ENCODE measurements at places on chromosomes 2 and 18. TPM values are rescaled to one million over a fixed set of nuclear protein-coding genes. Genes with fewer than 3 reads are reported as not detected.
A peak's percentile ranks its signal among the peaks of the same experiment; 100 is the strongest.

Gene WNT10A
- 9.2 TPM for total RNA-seq

GRCh38 chr2:177772529-177772928 is 300.0 kb downstream of the PDE11A start:
- H3K36me3 ChIP-seq: no peaks in the 10 kb centered on the region
- 0 out of 2 replicates have a peak, but pooled peaks cover 4% of the 10 kb centered on the region for H3K27me3 ChIP-seq
- DNase-seq: peak; percentile 18
- no peak overlapping the region for H3K4me3 ChIP-seq

DNA sequence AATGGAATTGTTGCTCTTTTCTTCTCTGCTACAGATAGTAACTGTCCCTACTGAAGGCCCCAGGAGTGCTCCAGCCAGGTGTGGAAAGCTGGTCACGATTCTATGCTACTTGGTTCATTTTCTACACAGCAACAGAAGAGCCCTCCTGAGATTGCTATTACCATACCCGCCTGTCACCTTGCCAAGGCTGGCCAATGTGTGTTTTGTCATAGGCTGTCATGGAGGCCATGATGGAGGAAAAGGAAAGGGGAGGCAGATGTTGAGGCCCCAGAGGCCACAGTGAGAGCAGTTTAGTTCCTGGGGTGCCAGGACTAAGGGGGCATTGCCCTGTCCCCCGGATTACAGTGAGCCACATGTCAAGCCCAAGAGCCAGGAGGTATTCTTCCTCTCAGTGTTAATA is 952 bp downstream of the ELMOD3 start:
- H3K27me3 ChIP-seq: no peaks in the 10 kb centered on the region
- no peak for DNase-seq
- H3K4me3 ChIP-seq: peak overlapping the region; percentile 99
- H3K27ac ChIP-seq: peak overlapping the region; percentile 94
- H3K36me3 ChIP-seq: peaks cover 5% of the 10 kb centered on the region

DNA sequence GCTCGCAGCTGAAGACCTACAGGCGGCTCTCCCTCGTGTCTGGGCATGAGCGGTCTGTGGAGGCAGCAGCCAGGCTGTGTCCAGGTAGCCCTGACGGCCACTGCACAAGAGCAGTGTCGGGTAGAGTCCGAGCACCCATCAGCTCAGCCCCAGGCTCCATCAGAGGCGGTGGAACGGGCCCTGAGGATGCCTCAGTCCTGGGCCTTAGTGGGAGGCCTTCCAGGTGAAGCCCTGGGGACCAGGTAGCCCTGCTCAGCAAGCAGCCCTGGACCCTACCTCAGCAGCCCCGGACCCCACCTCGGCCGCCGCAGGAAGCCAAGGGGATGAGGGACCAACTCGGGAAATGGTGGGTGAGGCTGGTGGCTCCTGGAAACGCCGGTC is 21.3 kb upstream of the KLF11 start:
- no peaks in the 10 kb centered on the region for H3K27me3 ChIP-seq
- H3K4me3 ChIP-seq: no peak overlapping the region
- no peaks in the 10 kb centered on the region for H3K4me1 ChIP-seq
- no peak for DNase-seq

DNA sequence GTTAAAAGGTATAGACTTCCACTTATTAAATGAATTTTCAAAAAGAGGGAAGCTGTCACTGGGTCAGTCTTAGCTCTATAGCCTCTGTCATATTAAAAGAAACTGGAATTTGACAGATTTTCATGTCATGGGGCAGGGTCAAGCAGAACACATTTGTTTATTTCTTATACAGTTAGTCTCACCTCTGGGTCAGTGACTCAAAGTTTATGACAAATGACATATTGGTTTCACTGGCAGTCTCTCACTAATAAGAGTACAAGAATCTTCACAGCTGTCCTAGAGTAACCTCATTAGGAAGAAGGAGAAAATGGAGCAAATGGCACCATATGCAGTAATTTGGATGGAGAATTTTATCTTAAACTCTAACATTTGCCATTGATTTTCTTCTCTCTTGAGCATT is 63.2 kb downstream of the MBD2 start:
- no peaks in the 10 kb centered on the region for H3K36me3 ChIP-seq
- H3K27ac ChIP-seq: no peak overlapping the region
- H3K27me3 ChIP-seq: no peaks in the 10 kb centered on the region
- DNase-seq: no peak
- no peaks in the 10 kb centered on the region for H3K4me1 ChIP-seq

- 0 out of 2 replicates have a peak, but pooled peaks cover 6% of the 10 kb centered on the region for H3K4me1 ChIP-seq
- H3K4me3 ChIP-seq: no peak overlapping the region
- no peaks in the 10 kb centered on the region for H3K36me3 ChIP-seq
- no peak for DNase-seq
- no peak overlapping the region for H3K27ac ChIP-seq
- H3K27me3 ChIP-seq: no peaks in the 10 kb centered on the region
Observed at GRCh38 chr2:127917916-127918315, 32.2 kb upstream of the AMMECR1L start.

Gene LYG2
- not detected for total RNA-seq

- no peak for DNase-seq
- peaks cover 21% of the 10 kb centered on the region for H3K4me1 ChIP-seq
- peak overlapping the region; percentile 64 for H3K27ac ChIP-seq
- no peaks in the 10 kb centered on the region for H3K36me3 ChIP-seq
- no peaks in the 10 kb centered on the region for H3K27me3 ChIP-seq
Observed at GRCh38 chr2:173401716-173402326, 47.1 kb downstream of the CDCA7 start.

- no peaks in the 10 kb centered on the region for H3K27me3 ChIP-seq
- H3K4me1 ChIP-seq: no peaks in the 10 kb centered on the region
- H3K36me3 ChIP-seq: no peaks in the 10 kb centered on the region
- no peak for DNase-seq
Observed at GRCh38 chr2:156021146-156022040, 311.1 kb downstream of the NR4A2 start.

DNA sequence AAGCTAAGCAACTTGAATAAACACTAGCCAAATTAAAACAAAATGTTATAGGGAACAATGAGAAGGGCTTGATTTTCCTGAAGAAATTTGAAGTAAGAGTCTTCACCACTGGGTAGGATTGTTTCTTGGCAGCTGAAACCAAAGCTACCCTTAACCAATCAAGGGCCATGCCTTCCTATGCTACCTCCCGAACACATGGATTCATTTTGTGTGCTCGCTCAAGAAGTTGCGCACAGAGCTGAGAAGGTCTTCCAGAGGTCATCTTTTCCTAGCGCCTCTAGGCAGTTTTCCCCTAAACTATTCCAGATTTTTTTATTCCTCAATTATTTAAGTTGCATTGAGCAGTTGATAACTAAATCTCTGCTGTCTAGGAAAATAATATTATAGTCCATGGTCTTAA is 264.6 kb downstream of the RBM43 start:
- H3K4me3 ChIP-seq: no peak overlapping the region
- no peaks in the 10 kb centered on the region for H3K4me1 ChIP-seq
- H3K36me3 ChIP-seq: no peaks in the 10 kb centered on the region
- H3K27ac ChIP-seq: no peak overlapping the region
- DNase-seq: no peak

DNA sequence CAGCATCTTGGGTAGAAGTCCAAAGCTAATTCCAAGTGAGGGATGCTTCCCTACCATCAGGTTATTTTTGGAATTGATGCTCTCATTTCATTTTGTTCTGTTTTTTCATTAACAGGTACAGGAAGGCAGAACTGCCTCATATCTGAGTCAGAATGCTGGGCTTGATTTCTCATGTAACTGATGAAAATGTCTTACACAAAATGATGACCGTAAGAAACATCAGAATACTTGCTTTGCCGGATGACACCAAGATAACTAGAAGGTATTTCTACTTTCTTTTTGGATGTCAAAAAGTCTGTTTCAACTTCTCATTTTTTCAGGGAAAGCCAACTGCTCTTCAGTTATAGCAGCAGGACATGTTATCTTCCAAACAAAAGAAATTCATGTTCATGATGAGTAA is 62.6 kb downstream of the ETAA1 start:
- H3K27me3 ChIP-seq: no peaks in the 10 kb centered on the region
- DNase-seq: no peak
- no peaks in the 10 kb centered on the region for H3K36me3 ChIP-seq
- no peaks in the 10 kb centered on the region for H3K4me1 ChIP-seq
- H3K27ac ChIP-seq: no peak overlapping the region
- H3K4me3 ChIP-seq: no peak overlapping the region

Gene SLC23A3
- 3.3 TPM for total RNA-seq

Gene PLCD4
- total RNA-seq: 12.9 TPM

Gene GAL3ST2
- 1.6 TPM for total RNA-seq

DNA sequence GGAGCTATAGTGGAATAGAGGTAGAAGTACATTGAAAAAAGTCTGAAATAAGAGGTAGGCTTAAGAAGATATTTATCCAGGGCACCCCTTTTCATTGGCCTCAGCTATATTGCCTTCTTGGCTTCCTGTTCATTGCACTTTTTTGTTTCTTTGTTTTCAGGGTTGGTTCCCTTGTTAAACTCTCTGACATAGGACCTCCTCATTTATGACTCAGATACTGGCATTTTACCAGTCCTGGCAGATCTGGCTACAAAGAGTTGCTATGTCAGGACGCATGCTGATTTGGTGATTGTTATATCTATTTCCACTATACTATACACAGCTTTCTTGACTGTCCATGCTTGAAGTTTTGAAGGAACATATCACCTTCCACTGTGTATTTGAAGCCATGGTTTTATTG is 60.0 kb downstream of the GCA start:
- H3K36me3 ChIP-seq: no peaks in the 10 kb centered on the region
- no peak overlapping the region for H3K27ac ChIP-seq
- H3K4me1 ChIP-seq: no peaks in the 10 kb centered on the region
- H3K27me3 ChIP-seq: no peaks in the 10 kb centered on the region
- no peak for DNase-seq

GRCh38 chr2:99469394-99469793 is 20.4 kb downstream of the REV1 start:
- no peak overlapping the region for H3K27ac ChIP-seq
- H3K4me1 ChIP-seq: peaks cover 14% of the 10 kb centered on the region
- H3K27me3 ChIP-seq: no peaks in the 10 kb centered on the region
- DNase-seq: no peak
- H3K36me3 ChIP-seq: no peaks in the 10 kb centered on the region

- no peak overlapping the region for H3K4me3 ChIP-seq
- H3K36me3 ChIP-seq: no peaks in the 10 kb centered on the region
- H3K4me1 ChIP-seq: no peaks in the 10 kb centered on the region
- no peak overlapping the region for H3K27ac ChIP-seq
- H3K27me3 ChIP-seq: no peaks in the 10 kb centered on the region
- no peak for DNase-seq
Observed at GRCh38 chr2:189191766-189192165, 12.2 kb upstream of the COL5A2 start.

DNA sequence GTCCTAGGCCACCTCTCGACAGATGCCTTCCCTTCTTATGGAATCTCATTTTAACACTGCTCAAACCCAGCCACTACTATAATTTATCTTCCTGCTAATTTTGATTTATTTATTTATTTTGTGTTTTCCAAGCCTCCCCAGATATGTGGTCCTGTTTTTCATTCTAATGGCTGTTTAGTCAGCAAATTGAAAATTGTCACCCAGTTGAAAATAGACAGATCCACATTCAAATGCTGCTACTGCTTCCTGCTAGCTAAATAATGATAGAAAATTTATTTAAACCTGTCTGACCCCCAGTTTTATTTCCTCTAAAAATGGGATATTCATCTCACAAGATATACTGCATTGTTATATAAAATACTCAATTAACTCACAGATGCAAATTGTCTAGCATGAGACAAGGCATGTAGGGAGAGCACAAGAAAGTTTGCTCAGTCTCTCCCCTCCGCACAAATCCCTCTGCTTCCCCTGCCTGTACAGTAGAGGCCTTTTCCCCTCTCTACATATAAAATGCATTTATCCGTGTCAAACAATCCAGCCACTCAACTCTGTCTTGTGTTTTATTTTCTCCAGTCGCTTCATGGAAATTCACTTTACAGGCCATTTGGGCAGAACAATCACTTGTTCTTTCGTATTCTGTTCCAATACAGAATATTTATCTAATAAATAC is 389.9 kb downstream of the SOX11 start:
- no peaks in the 10 kb centered on the region for H3K36me3 ChIP-seq
- no peak for DNase-seq
- H3K27me3 ChIP-seq: no peaks in the 10 kb centered on the region
- no peak overlapping the region for H3K27ac ChIP-seq
- no peak overlapping the region for H3K4me3 ChIP-seq

DNA sequence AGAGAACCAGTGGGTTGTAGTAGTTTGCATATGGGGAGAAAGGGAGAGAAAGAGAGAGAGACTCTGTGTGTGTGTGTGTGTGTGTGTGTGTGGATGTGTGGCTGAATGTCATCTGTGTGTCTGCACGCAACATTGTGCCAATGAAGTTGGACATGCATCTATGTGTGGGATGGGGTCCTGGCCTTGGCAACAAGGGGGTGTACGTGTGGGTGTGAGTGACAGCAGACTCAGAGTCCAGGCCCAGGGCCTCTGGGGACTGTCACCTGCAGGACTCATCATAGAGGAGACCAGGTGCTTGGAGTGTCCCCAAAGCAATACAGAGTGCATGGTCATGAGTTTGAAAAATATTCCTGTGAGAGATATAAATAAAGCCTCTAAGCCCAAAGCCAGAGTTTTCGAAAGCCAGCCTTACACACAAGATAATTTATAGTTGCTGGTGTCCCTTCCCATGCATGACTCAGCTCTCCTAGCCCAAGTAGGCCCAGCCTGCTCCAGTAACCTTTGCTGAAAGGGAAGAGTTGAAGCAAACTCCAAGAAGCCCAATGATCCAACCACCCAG is 59.9 kb downstream of the TNP1 start:
- no peak overlapping the region for H3K27ac ChIP-seq
- H3K4me1 ChIP-seq: no peaks in the 10 kb centered on the region
- DNase-seq: no peak

Measured in Panc1 (cell line).